ENCODE measurements at places on chromosomes 1 and 21.

- peak; percentile 29 for DNase-seq
These were observed 17.4 kb downstream of the ADARB1 start for GRCh38 chr21:45091550-45092322.

GRCh38 chr1:211133393-211133835 is 534 bp downstream of the KCNH1 start:
- peak; percentile 29 for DNase-seq

DNA sequence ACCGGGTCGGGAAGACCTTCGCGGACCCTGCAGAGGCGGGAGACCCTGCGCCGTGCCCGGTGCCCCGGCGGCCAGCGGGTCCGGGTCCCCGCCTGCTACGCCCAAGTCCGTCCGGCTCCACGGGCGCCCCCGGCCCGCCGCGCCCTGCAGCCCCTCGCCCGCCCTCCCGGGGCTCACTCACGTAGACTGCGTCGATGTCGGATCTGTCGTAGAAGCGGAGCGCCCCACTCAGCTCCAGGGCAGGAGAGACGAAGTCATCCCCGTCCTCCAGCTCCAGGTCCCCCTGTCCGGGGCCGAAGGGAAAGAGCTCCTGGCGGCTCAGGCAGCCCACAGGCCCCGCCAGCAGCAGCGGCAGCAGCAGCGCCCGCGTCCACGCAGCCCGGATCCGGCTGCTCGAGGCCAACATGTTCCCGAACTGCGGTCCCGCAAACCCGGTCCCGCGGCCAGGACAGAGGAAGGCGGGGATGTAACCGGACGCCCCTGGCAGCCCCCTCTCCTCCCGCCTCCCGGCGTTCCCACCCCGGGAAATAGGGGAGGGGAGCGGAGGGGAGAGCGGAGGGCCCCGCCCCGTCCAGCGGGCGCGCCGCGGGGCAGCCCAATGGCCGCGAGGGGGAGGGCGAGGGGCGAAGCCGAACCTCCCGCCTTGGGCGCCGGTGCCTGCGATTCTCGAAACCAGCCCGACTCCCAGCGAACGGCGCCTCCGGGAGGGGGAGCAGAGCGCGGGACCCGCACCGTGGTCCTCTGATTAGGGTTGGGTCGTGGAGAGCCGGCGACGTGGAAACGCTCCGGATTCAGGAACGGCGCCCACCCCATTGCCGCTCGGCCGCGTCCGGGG is at the start of gene NID1:
Gene NID1, minus strand, starts transcription at position 417 of the 835 bp plus-strand sequence. Its CDS starts 11 bp downstream, at position 406.
- peak; percentile 95 for DNase-seq

DNA sequence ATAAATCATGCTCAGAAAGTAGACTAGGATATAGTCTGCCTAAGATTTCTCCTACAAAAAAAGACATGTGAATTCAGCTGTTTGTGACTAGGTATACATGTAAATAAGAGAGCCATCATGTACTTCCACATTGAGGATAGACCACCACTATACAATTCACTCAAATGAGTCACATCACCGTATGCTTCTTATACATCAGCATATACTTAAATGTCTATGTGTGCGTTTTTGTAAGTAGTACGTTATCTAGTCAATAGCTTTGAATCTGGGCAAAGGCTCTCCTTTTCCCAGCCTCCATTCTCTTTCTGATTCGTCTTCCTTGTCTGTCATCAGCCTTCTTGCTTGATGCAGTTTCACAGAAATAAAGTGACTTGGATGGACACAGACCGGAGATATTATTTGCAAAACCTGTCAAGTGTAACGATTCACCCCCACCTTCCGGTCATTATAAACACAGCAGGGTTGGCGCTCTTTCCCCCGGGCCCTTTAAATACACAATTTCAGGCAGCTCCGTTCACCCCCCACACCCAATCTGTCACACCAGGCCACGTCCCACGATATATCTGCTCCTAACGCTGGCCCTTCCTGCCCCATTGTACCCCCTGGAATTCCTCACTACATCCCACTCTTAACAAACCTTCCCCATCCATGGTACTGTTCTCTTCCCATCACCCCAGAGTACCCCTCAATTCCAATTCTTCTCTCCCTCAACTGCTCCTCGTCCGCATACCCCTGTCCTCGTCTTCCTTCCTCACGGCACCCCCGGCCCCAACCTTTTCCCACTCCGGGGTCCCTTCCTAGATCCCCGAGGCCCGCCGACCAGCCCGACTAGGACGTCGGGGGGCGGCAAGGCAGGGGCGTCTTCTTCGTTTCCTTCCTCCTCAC is 636 bp downstream of the VAMP4 start:
- DNase-seq, result peak; percentile 54

- DNase-seq, result no peak
These were observed 1.4 kb downstream of the RPS8 start for GRCh38 chr1:44776730-44777068.

- no peak for DNase-seq
These were observed 215.7 kb upstream of the IRF2BP2 start for GRCh38 chr1:234825498-234826165.

DNA sequence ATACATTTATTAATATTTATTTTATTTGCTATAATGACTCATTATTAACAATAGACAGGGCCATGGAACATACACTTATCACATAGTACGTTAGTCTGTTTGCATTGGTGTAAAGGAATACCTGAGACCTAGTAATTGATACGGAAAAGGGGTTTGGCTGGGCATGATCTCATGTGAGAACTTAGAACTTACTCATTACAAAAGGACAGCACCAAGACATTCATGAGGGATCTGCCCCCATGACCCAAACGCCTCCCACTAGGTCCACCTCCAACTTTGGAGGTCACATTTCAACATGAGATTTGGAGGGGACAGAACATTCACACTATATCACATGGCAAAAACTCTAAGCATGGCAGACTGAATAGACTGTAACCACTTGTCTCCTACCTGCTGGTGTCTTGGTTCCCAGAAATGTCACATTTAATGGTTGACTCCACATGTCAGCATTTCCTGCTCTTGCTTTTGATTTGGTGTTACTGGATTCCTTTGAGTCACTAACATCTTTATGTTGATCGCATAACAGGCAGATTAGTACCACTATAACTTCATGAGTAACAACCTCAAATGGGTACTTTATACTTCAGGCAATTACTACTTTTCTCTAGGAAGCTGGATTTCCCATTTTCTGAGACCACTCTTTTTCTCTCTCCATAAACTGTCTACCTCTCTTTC is 3.5 kb upstream of the C1orf116 start:
- DNase-seq, result no peak

DNA sequence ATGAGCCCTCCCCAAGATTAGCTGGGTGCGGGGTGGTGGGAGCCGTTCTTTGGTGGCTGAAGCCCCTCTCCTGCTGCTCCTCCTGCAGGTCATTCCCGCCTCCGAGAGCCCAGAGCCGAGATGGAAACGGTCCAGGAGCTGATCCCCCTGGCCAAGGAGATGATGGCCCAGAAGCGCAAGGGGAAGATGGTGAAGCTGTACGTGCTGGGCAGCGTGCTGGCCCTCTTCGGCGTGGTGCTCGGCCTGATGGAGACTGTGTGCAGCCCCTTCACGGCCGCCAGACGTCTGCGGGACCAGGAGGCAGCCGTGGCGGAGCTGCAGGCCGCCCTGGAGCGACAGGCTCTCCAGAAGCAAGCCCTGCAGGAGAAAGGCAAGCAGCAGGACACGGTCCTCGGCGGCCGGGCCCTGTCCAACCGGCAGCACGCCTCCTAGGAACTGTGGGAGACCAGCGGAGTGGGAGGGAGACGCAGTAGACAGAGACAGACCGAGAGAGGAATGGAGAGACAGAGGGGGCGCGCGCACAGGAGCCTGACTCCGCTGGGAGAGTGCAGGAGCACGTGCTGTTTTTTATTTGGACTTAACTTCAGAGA is 448 bp downstream of the G0S2 start:
- DNase-seq, result peak; percentile 58

GRCh38 chr1:76500116-76500515 is 367.2 kb upstream of the ST6GALNAC5 start:
- no peak for DNase-seq

- no peak for DNase-seq
These were observed 6.3 kb upstream of the ERRFI1 start for GRCh38 chr1:8032366-8032910.

GRCh38 chr1:109847251-109847650 is 63.4 kb upstream of the CSF1 start:
- DNase-seq, result no peak

All from AG20443 (cell line).